Upper lobe of right lung (tissue), 1 donor: ENCODE measurements at places on chromosomes 7 and 10.

- no peak for DNase-seq
Observed at GRCh38 chr10:26977635-26978034, 116.9 kb upstream of the ABI1 start.

DNA sequence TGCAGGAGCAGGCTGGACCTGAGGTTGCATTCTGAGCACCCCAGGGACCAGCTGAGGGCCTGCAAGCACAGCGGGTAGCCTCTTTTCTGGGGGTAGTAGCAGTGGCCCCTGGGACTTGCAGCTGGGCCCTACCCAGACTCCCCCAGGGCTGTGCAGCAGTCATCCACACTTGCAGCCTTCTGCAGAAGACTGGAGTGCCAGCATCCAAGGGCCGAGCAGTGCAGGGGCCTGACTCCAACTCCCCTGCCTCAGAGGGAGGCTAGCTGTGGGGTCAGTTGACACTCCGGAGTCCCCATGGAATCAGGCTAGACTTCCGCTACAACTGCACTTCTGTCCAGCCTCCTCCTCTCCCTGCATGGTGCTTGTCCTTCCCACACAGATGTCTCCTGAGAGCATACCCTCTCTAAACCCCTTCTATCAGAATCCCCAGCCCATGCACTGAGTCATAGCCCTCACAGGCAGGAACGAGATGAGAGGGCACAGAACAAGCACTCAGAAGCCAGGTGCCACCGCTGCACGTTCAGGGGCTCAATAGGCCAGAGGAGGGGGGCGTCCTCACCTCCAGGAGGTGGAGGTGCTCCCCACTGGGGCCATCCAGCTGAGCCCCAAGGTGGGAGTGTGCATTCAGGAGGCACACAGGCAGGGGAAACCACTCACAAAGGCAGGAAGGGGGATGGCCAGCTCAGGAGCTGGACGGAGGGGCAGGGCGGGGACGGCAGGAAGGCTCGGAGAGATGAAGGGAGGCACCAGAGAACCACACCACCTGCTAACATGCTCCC lies 7.5 kb downstream of the RASGEF1A start:
- DNase-seq: no peak

GRCh38 chr10:7817984-7818294 lies 366 bp upstream of the TAF3 start:
- no peak for DNase-seq

- DNase-seq: no peak
Observed at GRCh38 chr10:90722832-90723231, 135.0 kb downstream of the HTR7 start.

GRCh38 chr7:157397731-157398691 lies 61.2 kb downstream of the DNAJB6 start:
- DNase-seq: no peak

- peak; percentile 34 for DNase-seq
Observed at GRCh38 chr10:121661451-121661851, 63.2 kb upstream of the FGFR2 start.

- DNase-seq: no peak
Observed at GRCh38 chr7:44889086-44889781, 3.9 kb upstream of the PURB start.

DNA sequence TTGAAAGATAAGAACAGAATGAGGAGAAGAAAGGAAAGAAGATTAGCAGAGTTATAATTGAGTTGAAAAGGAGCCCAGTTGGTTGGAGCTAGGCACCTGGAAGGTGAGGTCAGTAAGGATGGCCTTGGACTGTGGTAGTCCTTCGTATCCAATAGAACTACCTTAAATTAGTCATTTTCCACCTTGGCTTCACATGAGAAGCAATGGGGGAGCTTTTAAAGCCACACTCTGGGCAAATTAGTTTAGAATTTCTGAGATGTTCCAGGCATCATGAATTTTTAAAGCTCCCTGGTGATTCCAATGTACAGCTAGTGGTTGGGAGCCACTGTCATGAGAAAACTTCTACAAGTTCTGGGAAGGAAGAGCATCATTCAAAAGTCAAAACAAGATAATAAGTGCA lies 27.3 kb upstream of the CYP3A5 start:
- DNase-seq: no peak
